ENCODE measurements at places on chromosomes 5 and 9. TPM values are rescaled to one million over a fixed set of nuclear protein-coding genes. Genes with fewer than 3 reads are reported as not detected.

FOXD4L6 gene
- total RNA-seq: 0.18 TPM

FUT7 gene
- not detected for total RNA-seq

FOXB2 gene
- not detected for total RNA-seq

PCDHGA3 gene
- total RNA-seq: 0.11 TPM

PCDHB10 gene
- not detected for total RNA-seq

Data from activated T-helper 2 cell treated with anti-CD3 and anti-CD28 coated beads, Interferon-gamma antibody, Interleukin-2, Interleukin-4, amounts not matched to agents 10 μg/mL and 5 μg/mL and 100 μg/mL, durations not matched to agents 14 hours and 24 hours and 36 hours (primary cell).